ENCODE measurements at places on chromosomes 11 and 22.

- no peak for DNase-seq
These were observed 572.5 kb downstream of the BRD1 start for GRCh38 chr22:49255154-49255553.

GRCh38 chr11:113242767-113243397 lies 71.5 kb upstream of the TTC12 start:
- no peak for DNase-seq

- DNase-seq = no peak
These were observed 14.9 kb upstream of the GALNT18 start for GRCh38 chr11:11636671-11637070.

DNA sequence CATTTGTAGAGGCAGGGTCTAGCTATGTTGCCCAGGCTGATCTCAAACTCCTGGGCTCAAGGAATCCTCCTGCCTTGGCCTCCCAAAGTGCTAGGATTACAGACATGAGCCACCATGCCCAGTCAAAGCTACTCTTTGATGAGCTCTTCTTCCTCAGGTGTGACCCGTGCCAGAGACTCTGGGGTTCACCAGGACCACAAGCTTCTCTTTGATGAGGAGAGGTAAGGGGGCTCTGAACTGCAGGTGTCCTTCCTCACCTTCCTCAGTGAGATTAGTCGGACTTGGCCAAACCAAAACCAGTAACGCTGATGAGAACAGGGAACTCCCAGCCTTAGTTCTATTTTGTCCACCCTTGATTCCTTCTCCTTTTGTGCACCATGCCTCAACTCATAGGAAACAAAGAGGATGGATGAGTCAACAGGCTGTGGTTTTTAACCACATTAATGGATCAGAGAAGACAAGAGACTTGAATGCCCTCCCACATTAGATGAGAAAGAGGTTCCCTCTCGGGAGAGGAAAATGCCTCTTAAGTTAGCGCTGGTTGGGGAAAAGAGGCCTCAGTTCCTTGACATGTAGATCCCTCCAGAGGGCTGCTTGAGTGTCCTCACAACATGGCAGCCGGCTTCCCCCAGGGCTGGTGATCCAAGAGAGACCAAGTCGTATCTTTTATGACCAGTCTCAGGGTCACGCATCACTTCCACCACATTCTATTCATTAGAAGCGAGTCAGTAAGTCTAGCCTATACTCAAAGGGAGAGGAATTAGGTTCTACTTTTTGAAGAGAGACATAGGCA lies 25.7 kb upstream of the CTR9 start:
- DNase-seq = no peak

GRCh38 chr11:128625746-128626145 lies 38.4 kb upstream of the ETS1 start:
- DNase-seq = no peak

All from NCI-H1092 (cell line).